ENCODE measurements at places on chromosomes 4 and X.

- H3K4me1 ChIP-seq, result peaks cover 8% of the 10 kb centered on the region
- peak overlapping the region; percentile 72 for H3K27ac ChIP-seq
- peak overlapping the region; percentile 7 for H3K4me3 ChIP-seq
- H3K36me3 ChIP-seq, result no peaks in the 10 kb centered on the region
- DNase-seq, result no peak
These were observed 18.3 kb upstream of the STX18 start for GRCh38 chr4:4560136-4560535.

GRCh38 chr4:128323401-128323800 lies 35.8 kb upstream of the PGRMC2 start:
- no peak overlapping the region for H3K27ac ChIP-seq
- H3K27me3 ChIP-seq, result no peaks in the 10 kb centered on the region
- H3K4me3 ChIP-seq, result no peak overlapping the region
- DNase-seq, result no peak
- no peaks in the 10 kb centered on the region for H3K4me1 ChIP-seq

GRCh38 chr4:141009931-141010330 lies 123.3 kb downstream of the RNF150 start:
- H3K4me1 ChIP-seq, result no peaks in the 10 kb centered on the region
- no peaks in the 10 kb centered on the region for H3K36me3 ChIP-seq
- H3K4me3 ChIP-seq, result no peak overlapping the region
- no peak for DNase-seq

DNA sequence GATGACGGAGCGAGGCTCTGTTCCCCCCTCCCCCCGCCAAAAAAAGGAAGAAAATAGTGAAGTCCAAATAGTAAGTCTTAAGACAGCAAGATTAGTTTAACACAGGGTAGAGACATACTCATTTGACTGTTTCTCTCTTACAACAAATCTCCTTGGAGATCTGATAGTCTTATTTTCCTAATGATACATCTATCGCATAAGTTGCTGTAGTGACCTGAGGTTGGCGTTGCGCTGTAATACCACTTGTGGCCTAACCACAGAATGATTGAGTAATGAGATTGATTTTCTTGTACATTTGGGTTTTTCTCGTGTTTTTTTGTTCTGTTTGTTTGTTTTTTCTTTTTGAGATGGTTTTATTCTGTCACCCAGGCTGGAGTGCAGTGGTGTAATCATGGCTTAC lies 27.2 kb downstream of the OCIAD1 start:
- no peaks in the 10 kb centered on the region for H3K36me3 ChIP-seq
- no peaks in the 10 kb centered on the region for H3K27me3 ChIP-seq
- no peak overlapping the region for H3K27ac ChIP-seq
- H3K4me1 ChIP-seq, result no peaks in the 10 kb centered on the region
- no peak for DNase-seq

GRCh38 chr4:26557164-26557563 lies 26.7 kb upstream of the TBC1D19 start:
- H3K4me3 ChIP-seq, result no peak overlapping the region
- no peaks in the 10 kb centered on the region for H3K27me3 ChIP-seq
- no peaks in the 10 kb centered on the region for H3K36me3 ChIP-seq
- no peak overlapping the region for H3K27ac ChIP-seq
- DNase-seq, result no peak
- no peaks in the 10 kb centered on the region for H3K4me1 ChIP-seq

DNA sequence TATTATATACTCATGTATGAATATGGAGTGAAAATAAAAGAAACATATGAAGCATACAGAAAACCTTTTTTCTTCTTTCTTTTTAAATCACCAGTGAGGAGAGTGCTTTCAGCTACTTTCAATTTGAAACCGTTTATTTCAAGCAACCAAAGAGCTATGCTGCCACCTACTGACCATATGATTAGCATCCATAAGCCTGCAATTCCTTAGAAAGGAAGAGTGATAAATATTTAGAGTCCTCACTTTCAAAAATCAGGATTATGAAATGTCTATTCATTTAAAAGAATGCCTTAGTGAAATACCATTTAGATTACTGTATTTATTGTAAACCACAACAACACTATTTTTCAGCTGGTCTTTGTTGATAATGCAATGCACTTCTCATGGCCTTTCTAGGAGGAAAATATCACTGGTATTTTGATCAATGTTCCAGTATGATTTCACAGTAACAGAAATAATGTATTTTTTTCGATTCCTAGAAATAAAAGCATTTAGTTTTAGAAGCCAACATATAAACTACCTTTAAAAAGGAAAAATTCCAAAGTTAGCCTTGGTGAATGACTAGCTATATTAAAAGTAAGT lies 667.6 kb downstream of the PCDH18 start:
- no peaks in the 10 kb centered on the region for H3K36me3 ChIP-seq
- H3K27me3 ChIP-seq, result no peaks in the 10 kb centered on the region
- H3K4me3 ChIP-seq, result no peak overlapping the region
- no peak for DNase-seq
- no peaks in the 10 kb centered on the region for H3K4me1 ChIP-seq

- DNase-seq, result no peak
- H3K4me3 ChIP-seq, result no peak overlapping the region
- H3K4me1 ChIP-seq, result peaks cover 6% of the 10 kb centered on the region
- H3K27ac ChIP-seq, result no peak overlapping the region
These were observed 59.0 kb downstream of the RNF150 start for GRCh38 chr4:141074098-141074878.

GRCh38 chr4:112647785-112648184 lies 10.8 kb downstream of the LARP7 start:
- no peaks in the 10 kb centered on the region for H3K27me3 ChIP-seq
- no peaks in the 10 kb centered on the region for H3K4me1 ChIP-seq
- no peak overlapping the region for H3K27ac ChIP-seq
- no peak overlapping the region for H3K4me3 ChIP-seq
- no peak for DNase-seq
- peaks cover 65% of the 10 kb centered on the region for H3K36me3 ChIP-seq

DNA sequence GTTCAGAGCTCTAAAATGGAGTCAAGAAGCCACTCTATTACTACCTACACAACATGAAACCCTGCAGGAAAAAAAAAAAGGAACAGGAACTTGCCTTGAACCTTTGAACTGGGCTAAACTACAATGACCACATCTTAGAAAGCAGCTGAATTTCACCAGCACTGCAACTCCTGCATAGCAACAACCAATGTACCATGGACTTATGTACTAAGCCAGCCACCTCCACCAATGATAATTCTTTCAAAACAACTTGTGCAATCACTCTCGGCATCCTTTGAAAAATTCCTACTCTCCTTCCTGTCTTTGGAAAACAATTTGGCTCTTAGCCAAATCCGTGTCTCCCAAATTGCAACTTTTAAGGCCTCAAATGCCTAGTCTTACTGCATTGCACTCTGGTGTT lies 26.8 kb upstream of the FMR1 start:
- H3K4me1 ChIP-seq, result no peaks in the 10 kb centered on the region
- no peaks in the 10 kb centered on the region for H3K36me3 ChIP-seq
- no peak for DNase-seq
- H3K27ac ChIP-seq, result no peak overlapping the region

GRCh38 chrX:38618180-38618579 lies 56.8 kb downstream of the TSPAN7 start:
- DNase-seq, result no peak
- no peaks in the 10 kb centered on the region for H3K36me3 ChIP-seq
- H3K4me3 ChIP-seq, result no peak overlapping the region
- no peaks in the 10 kb centered on the region for H3K4me1 ChIP-seq
- no peak overlapping the region for H3K27ac ChIP-seq

GRCh38 chrX:142804085-142804484 lies 221.6 kb upstream of the SPANXN4 start:
- DNase-seq, result no peak
- no peaks in the 10 kb centered on the region for H3K4me1 ChIP-seq
- no peak overlapping the region for H3K4me3 ChIP-seq
- no peaks in the 10 kb centered on the region for H3K36me3 ChIP-seq
- H3K27ac ChIP-seq, result no peak overlapping the region

DNA sequence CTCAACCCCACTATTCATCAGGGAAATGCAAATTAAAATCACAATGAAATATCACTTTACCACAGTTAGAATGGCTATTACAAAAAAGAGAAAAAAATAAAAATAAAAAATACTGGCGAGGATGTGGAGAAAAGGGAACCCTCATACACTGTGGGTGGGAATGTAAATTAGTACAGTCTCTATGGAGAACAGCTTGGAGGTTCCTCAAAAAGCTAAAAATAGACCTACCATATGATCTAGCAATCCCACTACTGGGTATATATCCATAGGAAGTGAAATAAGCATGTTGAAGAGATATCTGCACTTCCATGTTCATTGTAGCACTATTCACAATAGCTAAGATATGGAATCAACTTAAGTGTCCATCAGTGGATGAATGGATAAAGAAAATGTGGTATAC lies 50.5 kb upstream of the PAGE1 start:
- no peak for DNase-seq
- no peaks in the 10 kb centered on the region for H3K4me1 ChIP-seq
- H3K36me3 ChIP-seq, result no peaks in the 10 kb centered on the region
- H3K4me3 ChIP-seq, result no peak overlapping the region

DNA sequence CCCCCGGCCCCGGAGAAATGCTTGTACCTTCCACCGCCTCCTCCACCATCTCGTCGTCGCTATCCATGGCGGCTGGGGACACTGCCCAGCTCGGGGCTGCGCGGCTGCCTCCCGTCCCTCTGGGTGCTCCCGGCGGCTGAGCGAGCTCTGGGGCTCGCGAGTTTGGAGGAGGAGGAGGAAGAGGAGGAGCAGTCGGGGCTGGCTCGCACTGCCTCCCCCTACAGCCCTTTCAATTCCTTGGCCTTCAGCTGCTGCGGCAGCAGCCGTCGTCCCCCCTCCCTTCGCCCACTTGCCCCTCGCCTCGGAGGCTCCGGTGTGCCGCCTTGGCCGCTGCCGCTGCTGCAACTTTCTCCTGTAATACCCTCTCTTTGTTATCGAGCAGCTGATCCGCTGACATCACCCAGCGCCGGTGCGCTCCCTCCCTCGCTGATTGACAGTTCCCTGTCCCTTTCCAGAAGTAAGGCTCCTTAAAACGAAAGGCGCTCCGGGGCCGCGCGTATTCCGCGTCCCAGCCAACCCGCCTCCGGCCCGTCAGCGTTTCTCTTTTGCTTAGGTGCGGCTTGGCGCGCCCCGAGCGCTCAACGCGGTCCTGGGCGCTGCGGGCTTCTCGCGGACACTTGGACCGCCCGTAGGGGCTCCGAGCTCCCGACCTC lies at the start of gene SETD7:
Gene SETD7, minus strand, starts transcription at position 149 of the 653 bp plus-strand sequence. Its CDS starts 82 bp downstream, at position 67.
- peak within 1 kb of the TSS; percentile 98 for H3K27ac ChIP-seq
- no peaks in the 10 kb centered on the region for H3K36me3 ChIP-seq
- peaks cover 57% of the 10 kb centered on the region for H3K4me1 ChIP-seq

DNA sequence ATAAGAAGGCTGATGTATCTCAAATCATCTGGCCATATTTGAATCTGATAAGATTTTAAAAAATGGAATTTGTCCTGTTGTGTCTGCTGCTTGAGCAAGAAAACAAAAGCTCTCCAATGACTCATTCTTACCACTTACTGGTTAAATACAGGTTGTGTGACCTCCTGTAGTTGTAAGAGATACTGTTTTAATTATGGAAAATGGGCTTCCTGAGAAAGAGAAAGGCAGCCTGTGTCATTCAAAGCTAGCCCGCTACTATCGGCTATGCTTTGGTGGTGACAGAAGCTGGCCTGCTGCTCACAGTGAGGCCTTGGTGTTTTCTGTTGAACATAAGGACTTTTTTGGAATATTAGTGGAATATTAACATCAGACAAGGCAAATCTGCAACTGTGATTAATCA lies 1722.1 kb upstream of the PCDH10 start:
- no peak for DNase-seq
- H3K4me1 ChIP-seq, result no peaks in the 10 kb centered on the region
- no peaks in the 10 kb centered on the region for H3K36me3 ChIP-seq
- no peaks in the 10 kb centered on the region for H3K27me3 ChIP-seq
- H3K27ac ChIP-seq, result no peak overlapping the region
- H3K4me3 ChIP-seq, result no peak overlapping the region

- no peak overlapping the region for H3K27ac ChIP-seq
- no peak for DNase-seq
- peaks cover 36% of the 10 kb centered on the region for H3K4me1 ChIP-seq
- H3K4me3 ChIP-seq, result no peak overlapping the region
- H3K36me3 ChIP-seq, result no peaks in the 10 kb centered on the region
These were observed 15.3 kb downstream of the STAG2 start for GRCh38 chrX:123976706-123977316.

DNA sequence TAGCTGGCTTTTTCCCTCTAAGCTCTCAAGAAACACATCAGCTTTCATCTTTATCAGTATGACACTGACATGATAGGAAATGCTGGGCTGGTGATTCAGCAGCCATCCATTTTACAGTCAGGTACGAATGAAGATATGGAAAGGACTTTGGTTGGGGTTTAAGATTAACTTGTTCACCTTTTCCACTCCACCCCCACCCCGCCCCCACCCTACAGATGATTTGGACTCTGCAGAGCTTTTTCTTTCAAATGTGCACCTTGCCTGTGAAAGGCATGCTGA lies 132.6 kb downstream of the AKAP4 start:
- no peaks in the 10 kb centered on the region for H3K36me3 ChIP-seq
- no peak for DNase-seq
- H3K27ac ChIP-seq, result no peak overlapping the region
- no peaks in the 10 kb centered on the region for H3K27me3 ChIP-seq
- H3K4me1 ChIP-seq, result no peaks in the 10 kb centered on the region
- H3K4me3 ChIP-seq, result no peak overlapping the region

- H3K36me3 ChIP-seq, result no peaks in the 10 kb centered on the region
- H3K27ac ChIP-seq, result no peak overlapping the region
- H3K27me3 ChIP-seq, result no peaks in the 10 kb centered on the region
- no peak for DNase-seq
- no peaks in the 10 kb centered on the region for H3K4me1 ChIP-seq
- H3K4me3 ChIP-seq, result no peak overlapping the region
These were observed 32.9 kb upstream of the PRPS2 start for GRCh38 chrX:12758291-12758690.

DNA sequence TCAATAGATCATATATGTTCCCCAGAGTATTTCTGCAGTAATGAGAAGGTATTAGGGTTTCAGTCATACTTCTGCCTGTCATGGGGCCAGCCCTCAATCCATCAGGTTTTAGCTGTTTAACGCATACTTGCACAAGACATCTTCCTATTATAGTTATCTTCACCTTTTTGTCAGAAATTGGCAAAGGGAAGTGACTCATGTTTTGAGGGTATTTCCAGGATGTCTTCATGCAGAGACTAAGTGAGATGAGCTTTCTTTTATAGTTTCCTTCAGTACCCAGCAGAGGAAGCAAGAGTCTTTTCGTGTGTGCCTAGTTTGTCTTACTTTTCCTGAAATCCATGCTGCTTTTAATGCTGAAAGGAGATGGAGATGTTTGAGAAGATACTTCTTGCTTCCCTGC lies 9.5 kb downstream of the CSTF2 start:
- DNase-seq, result no peak
- no peaks in the 10 kb centered on the region for H3K4me1 ChIP-seq
- H3K27me3 ChIP-seq, result no peaks in the 10 kb centered on the region
- H3K27ac ChIP-seq, result no peak overlapping the region

- no peak for DNase-seq
- no peaks in the 10 kb centered on the region for H3K27me3 ChIP-seq
- H3K4me3 ChIP-seq, result no peak overlapping the region
- H3K36me3 ChIP-seq, result no peaks in the 10 kb centered on the region
- peaks cover 6% of the 10 kb centered on the region for H3K4me1 ChIP-seq
- H3K27ac ChIP-seq, result no peak overlapping the region
These were observed 51.3 kb downstream of the RNF150 start for GRCh38 chr4:141081921-141082395.

- H3K4me3 ChIP-seq, result peak overlapping the region; percentile 92
- H3K27me3 ChIP-seq, result no peaks in the 10 kb centered on the region
- H3K27ac ChIP-seq, result peak overlapping the region; percentile 98
- no peak for DNase-seq
These were observed 1.3 kb downstream of the PTPN13 start for GRCh38 chr4:86595426-86595805.

All from vagina (tissue), 2 donors.